G401 (cell line): ENCODE measurements at places on chromosomes 7 and 10. TPM values are rescaled to one million over a fixed set of nuclear protein-coding genes. Genes with fewer than 3 reads are reported as not detected.

DNA sequence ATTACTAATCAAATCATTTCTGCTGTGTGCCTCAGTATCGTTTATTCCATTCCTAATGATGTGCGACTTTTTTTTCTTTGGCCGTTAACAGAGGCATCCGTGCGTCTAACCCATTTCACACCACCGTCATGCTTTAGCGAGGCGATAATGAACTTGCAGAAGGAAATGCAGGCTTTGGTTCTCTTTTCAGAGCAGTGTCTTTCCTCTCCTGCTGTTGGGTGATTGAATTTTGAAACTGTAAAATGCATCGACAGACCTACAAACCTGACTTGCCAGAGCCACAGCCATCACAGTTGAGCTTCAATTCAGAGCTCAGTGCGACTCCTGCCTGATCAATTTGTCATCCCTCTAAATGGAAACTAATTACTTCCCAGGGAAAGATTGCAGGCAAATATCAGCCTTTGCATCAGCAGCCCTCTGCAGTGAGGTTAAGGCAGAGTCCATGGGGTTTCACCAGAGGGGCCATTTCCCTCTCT, 486.0 kb upstream of the GALNT17 start:
- no peak for DNase-seq

DNA sequence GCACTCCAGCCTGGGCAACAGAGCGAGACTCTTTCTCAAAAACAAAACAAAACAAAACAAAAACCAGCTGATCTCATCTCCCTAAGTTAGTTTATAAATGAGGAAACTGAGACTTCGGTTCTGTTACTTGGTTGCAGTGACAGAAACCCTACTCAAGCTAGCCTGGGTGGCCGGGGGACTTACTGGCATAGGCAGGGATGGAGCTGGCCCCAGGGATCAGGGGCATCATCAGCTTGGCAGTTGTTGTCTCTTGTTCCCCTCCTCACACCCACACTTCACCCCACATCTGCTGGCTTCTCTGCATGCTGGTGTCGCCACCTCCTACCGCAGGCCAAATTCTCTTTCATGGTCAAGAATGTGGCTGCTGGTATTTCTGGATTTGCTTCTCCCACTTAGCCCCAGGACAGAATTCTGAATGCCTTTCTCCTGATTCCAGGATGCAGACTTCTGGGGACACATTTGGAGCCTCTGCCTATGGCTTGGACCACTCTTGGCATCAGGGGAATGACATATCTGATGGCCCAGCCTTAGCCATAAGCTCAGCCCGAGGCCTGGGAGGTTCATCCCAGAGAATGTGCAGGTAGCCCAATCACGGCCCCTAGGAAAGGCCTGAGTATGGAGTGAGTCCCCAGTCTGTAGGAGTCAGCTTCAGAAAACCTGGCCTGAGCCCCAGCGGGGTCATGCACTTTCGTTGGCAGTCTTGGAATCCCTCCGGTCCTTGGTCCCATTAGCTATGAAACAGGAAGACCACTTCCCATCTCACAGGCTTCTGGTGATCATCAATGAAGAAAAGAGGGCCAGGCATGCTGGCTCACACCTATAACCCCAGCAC, 41.6 kb upstream of the CTBP2 start:
- DNase-seq: no peak

DNA sequence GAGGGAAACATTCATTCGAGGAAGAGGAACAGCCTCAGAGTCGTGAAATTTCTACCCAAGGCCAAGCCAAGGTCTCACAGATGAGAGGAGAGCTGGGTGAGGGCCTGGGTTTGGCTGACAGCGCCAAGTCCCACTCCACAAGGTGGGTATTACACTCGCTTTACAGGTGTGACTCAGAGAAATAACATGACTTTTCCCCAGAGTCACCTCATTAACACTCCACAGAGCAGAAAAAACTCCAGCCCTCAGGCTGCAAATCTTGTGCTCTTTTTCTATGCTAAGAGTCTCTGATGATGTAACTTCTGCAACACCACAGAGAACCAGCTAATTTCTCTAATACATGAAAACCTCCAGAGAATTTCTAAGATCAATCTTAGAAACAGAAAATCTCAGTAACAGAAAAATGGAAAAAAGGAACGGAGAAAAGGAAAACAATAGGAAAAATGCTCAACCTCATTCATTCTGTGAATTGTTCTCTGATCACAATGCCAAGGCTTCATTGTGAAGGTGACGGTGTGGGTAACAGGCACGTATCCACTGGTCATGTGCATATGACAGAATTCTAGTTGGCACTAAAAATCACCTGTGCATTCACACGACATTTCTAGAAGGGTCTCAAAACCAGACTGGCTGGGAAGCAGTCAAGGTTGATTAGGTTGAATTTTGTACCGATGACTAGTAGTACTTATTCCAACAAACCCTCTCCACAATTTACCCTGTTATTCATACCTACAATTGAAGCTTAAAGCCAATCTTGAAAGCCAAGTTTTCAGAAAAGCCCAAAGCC, 20.3 kb downstream of the YWHAG start:
- DNase-seq: no peak

RBP3 gene
- not detected in 2 replicates for total RNA-seq

NANOS1 gene
- total RNA-seq: 1.2 and 1.6 TPM in 2 replicates

ANXA8L1 gene
- not detected in 2 replicates for total RNA-seq
